ENCODE measurements at places on chromosomes 6 and 20.

- no peak for DNase-seq
These were observed 337.5 kb upstream of the CITED2 start for GRCh38 chr6:139711804-139712585.

- DNase-seq: no peak
These were observed 291.6 kb downstream of the TSHZ2 start for GRCh38 chr20:53263554-53264438.

DNA sequence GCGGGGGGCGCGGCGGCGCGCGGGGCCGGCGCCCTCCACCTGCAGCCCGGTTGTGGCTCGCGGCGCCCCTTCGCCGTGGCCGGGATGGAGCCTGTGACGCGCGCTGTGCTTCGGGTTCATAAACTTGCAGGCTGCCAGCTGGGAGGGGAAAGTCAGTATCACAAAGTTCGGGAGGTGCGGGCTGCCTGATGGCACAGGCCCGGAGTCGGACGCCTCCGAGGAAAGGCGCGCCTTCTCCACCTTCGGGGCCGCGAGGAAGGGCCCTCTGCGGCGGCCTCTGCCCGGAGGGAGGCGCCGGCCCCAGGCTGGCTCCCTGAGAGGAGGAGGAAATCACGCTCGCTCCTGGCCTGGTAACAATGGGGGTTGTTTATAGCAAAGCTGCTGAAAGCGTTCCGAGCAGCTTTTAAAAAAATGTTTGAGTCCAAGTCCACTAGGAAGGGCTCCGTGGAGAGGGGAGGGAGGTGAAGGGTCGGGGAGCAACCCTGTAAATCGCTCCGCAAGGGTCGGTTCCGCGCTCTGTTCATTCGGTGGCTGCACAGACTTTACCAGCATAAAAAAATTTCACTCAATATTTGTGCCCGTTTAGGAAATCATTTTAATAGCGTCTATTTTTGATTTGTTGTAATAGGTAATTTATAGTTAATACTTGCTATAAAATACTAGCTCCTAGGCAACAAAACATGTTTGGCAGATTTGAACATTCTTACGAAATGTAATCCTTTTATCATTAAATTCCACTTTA lies 1.0 kb downstream of the AFDN start:
- no peak for DNase-seq

GRCh38 chr6:41578217-41579087 lies 32.3 kb downstream of the FOXP4 start:
- no peak for DNase-seq

GRCh38 chr20:4905613-4906012 lies 95.7 kb downstream of the SLC23A2 start:
- DNase-seq: no peak

DNA sequence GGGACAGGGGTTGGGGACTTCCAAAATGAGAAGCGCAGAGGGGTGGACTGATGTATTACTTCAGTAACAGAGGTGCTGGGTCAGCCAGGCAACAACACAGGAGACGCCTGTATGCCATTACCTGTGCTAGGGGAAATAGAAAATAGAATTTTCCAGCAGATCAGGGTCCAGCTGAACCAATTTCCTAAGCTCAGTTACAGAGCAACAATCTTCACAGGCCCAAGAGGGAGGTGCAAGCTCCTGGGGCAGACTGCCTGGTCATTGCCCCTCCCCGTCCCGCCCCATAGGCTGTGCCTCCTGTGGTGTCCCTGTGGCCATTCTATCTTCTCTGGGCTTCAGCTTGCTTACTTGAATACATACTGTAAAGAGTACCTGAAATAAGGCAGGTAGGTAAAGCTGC lies 3.7 kb downstream of the KCNK5 start:
- DNase-seq: no peak

DNA sequence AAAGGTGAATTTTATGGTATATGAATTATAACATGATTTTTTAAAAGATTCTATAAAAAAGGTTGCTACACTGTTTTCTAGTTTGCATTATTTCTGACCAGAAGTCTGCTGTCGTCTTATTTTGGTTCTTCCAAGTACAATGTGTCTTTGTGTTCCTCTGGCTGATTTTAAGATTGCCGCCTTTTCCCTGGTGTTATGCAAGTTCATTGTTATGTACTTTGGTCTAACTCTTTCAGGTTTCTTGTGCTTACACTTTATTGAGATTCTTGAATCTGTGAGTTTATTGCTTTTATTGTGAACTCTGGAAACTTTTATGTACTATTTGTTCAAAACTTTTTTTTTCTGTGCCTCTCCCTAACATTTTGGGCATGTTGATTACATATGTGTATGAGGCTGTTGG lies 109.8 kb downstream of the RFX6 start:
- no peak for DNase-seq

DNA sequence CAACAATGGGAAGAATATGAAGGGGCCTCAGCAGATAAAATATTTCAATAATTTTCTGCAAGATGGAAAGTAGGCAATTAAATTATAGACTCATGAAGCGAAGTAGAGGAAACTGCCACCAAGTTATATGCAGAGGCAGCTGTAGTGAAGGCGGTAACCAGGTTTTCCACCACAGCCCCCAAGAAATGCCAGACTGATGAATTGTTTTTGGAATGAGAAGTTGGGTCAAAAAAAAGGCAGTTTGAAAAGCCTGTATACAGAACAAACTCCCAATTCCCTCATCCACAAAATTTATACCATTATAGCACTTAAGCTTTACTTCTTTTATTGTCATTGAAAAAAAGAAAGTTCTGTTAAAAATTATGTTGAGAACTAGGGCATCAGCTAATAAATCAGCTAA lies 45.3 kb downstream of the ELOVL4 start:
- DNase-seq: no peak

DNA sequence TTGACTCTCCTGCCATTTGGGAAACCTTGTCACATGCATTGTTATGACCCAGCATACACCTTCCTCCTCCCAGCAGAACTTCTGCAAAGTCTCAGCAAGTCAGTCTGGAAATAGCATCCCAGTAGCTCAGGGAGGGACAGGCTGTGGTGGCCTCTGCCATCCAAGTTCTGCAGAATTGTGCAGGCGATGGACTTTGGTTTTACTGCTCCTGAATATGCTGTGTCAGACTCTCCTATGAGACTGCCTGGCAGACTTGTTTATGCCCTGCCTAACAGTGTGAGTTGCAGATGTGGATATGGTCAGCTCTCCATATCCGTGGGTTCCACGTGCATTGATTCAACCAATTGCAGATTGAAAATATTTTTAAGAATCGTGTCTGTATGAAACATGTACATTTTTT lies 52.8 kb downstream of the SNRNP48 start:
- DNase-seq: no peak

DNA sequence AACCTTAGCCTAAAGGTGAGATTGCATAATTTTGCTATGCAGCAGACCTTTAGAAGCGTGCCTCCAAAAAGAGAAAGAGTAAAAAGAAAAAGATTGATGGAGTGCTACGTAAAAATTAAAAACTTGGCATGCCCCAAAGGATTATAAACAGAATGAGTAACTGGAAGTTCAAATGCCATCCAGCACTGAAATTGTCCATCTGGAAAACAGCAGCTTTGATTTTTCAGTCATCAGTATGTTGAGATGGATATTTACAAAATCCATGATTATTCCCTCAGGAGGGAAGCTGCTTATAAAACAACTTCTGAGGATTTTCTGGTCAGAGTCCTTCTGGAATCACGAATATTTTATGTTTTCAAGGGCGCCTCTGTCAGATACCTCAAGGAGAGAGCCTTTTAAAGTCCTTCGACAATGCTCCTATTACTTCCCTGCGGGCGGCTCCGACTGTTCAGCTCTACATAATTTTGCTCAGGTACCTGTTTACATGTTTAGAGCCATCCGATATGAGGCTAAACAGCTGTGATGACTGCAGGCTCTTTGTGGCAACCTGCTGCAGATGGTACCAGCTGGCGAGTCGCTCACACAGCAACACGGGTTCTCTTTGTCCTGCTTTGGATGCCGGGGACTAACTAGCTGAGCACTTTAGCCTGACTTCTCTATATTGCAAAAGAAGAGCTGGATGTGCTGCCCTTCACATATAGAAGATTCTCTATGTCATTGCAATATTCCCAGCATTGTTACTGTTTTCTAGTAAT lies 83.3 kb downstream of the RCAN2 start:
- no peak for DNase-seq

GRCh38 chr6:125193208-125193607 lies 39.6 kb downstream of the TPD52L1 start:
- DNase-seq: no peak

GRCh38 chr6:38724343-38724742 lies 9.2 kb downstream of the DNAH8 start:
- no peak for DNase-seq

- DNase-seq: no peak
These were observed 1.2 kb upstream of the PHACTR3 start for GRCh38 chr20:59603176-59603575.

DNA sequence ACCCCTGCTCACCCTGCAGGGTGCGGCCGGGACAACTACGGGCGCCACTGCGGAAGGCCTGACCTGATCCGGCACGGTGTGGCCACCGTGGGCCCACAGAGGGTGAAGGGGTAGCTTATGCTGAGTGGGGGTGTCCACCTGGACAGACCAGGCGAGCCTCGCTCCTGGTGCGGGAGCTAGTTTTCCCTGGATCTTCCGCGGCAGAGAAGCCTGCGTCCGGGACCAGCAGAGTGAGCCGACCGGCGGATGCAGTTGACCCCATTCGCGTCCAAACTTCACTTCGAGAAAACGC lies 38.2 kb downstream of the NCR2 start:
- no peak for DNase-seq

DNA sequence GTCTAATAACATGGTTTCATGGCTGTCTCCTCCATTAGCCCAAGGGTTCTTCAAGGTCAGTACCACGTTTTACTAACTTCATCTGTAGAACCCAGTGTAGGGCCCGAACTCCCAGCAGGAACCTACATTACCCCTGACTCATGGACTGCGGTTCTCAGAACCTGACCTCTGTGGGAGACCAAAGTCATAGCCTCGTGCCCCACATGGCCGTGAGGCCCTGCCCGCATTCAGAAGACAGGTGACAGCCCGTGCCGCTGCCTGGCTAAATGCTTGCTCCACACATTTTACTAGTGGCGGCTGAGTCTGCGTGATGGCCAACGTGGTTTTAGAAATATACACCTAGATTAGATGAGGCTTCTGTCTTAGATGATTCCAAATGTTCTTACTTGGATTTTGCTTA lies 94.9 kb downstream of the CDH4 start:
- no peak for DNase-seq

DNA sequence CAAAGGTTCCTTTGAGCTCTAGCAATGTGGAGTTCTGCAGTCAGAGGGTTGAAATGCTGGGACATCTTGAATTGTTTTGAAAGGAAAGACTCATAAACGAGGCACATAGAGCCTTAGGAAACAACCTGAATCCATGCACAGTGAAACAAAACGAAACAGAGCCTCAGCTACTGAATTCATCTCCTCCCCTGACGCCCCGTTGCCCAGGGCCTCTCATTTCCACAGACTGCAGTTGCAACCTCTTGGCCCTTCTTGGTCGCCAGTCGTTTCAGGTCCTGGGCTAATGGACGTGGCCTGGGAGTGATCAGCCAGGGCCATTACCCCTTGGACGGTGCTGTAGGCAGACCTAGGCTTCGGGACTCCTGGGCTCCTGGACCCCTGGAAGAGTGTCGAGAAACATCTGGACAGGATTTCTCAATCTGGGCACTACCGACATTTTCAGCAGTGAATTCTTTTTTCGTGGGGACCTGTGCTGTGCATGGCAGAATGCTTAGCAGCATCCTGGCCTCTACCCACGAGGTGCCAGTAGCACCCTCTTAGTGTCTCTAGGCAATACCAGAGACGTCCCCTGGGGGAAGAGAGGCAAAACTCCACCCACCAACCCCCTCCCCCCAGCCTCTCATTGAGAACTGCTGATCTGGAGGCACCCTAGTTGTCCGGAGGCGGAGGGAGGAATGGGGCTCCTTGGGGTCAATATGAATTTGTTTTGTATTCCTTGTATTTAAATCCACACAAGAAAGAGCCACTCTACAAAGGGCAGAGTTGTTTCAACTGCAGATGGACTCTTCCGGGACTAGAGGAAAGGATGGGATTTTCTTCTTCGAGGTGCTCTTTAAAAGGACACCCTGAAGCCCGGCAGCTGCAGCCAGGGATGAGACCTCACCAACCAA lies 50.2 kb downstream of the TMEM242 start:
- DNase-seq: no peak

DNA sequence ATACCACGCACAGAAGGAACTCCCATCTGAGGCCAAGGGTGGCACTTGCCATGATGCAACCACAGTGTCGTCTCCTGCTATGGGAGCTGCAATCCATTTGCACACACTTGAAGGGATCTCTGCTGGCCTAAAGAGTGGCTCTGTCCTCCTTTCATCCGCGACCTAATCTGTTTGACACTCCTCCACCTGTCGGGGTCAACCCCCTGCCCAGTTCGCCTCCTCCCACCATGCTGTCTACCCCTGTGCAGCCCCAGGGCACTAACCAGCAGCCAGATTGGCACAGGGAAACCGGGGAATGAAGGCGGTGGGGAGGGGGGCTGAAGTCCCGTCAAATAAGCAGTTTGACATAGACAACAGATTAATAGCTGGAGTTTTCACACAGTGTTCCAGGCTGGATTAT lies 58.1 kb upstream of the FOXQ1 start:
- no peak for DNase-seq

GRCh38 chr6:72835749-72836148 lies 213.9 kb downstream of the KCNQ5 start:
- no peak for DNase-seq

DNA sequence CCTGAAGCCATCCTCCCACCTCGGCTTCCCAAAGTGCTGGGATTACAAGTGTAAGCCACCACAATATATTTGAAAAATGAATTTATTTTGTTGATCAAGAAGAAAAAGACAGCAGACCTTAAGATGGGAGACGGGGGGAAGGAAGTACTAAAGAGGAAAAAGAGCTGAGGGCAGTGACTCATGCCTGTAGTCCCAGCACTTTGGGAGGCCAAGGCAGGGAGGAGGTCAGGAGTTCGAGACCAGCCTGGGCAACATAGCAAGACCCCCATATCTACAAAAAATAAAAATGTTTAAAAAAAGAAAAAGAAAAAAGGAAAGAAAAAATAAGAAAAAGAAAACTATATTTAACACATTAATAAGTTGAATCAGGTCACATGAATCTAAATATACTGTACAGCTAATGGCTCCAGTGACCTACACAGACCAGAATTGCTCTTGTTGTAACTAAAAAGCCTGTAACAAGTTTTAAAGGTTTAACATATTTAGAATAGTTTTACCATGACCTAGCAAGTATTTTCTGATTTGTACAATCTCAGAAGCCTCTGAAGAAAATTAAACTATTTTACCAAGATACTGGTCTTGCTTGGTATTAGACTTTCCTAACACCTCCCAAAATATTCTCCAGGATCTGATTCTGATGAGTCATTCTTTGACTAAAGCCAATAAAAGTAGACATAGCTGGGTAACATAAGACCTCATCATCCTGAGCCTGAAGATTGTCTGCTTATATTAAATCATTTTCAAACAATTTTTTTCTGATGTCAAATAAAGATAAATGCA lies 4.3 kb upstream of the AKIRIN2 start:
- DNase-seq: no peak

GRCh38 chr6:157527471-157527907 lies 146.5 kb downstream of the ZDHHC14 start:
- peak; percentile 99 for DNase-seq

GRCh38 chr6:20875369-20875963 lies 341.2 kb downstream of the CDKAL1 start:
- DNase-seq: no peak

Data from GF-D8 (cell line).